ENCODE measurements at places on chromosomes 4 and X. TPM values are rescaled to one million over a fixed set of nuclear protein-coding genes. Genes with fewer than 3 reads are reported as not detected.

TLR2 gene
- under 0.01 TPM for total RNA-seq

SPACA5 gene
- not detected for total RNA-seq

ANOS1 gene
- total RNA-seq, result 2.3 TPM

FAM9C gene
- 0.50 TPM for total RNA-seq

TMEM255A gene
- not detected for total RNA-seq

DCLK2 gene
- total RNA-seq, result 3.9 TPM

APELA gene
- total RNA-seq, result not detected

GSX2 gene
- not detected for total RNA-seq

MAGEB1 gene
- total RNA-seq, result not detected

PASD1 gene
- not detected for total RNA-seq

SNCA gene
- 78.9 TPM for total RNA-seq

SOX3 gene
- total RNA-seq, result not detected
